ENCODE measurements at places on chromosomes 3 and 15.

- no peak for DNase-seq
Measured at GRCh38 chr3:40997711-40998519, 201.4 kb upstream of the CTNNB1 start.

GRCh38 chr3:194869482-194870169, 183.9 kb downstream of the FAM43A start:
- no peak for DNase-seq

DNA sequence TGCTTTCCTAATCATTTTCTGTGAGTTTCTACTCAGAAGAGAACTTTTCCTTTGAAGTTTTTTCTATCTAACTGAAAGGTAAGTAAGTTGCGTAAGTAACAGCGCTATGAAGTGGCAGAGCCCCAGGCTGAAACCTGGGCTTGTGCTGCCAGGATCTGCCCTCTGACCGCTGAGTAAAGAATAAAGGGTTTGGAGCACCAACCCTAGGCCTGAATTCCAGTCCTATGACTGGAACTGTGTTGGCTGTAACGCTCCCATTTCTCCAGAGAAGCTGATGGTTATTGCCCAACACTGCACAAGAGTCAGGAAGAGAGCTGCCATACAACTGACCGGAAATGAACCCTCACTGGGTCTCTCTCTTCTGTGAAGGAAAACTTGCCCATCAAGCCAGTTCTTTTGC, 87.0 kb downstream of the FOXB1 start:
- peak; percentile 75 for DNase-seq

DNA sequence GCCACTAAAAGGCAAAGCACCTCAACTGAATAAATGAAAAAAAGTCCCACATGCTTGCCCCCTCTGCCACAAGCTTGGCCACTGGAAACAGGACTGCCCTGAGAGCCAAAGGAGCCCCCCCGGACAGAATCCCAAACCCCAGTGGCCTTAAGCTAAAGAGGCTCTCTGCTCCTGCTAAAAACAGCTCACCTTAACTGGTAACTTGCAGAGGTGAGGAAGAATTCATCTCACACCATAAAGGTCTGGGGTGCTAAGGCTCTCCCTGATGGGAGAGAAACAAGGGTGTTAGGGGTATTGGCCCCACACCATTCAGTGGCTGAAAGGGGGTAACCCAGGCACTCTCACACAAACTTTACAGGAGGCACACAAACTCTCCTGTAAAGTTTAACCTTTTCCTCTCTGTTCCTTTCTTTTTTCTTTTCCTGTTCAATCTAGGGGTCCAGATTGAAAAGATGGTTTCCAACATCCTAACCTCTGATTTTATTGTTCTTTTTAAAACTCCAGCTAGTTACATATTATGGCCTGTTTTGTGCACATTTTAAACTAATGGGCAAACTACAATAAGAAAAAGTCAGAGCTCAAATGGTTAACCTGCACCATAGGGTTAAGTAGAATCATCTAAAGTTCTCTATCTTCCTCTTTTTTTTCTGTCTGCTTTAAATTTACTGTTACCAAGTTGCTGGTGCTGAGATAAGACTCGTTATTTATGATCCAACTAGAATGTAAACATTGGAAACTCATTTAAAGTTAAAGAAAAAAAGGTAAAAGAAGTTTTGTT, 19.9 kb downstream of the TRANK1 start:
- DNase-seq, result no peak

DNA sequence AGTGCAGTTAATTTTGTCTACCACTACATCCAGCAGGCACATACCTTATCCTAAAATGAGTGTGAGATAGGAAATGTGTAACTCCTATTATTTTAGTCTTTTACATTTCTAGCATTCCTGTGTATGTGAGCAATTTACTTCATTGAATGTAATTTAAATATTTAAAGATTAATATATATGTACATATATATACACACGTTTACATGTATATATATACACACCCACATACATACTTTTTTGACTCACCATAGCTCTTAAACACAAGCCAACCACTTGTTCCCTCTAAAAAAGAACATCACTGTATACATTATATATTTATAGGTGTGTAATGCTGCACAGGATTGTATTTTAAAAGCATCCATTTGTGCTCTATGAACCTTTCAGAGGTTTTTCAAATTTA, 425.6 kb upstream of the NECTIN3 start:
- no peak for DNase-seq

- DNase-seq, result no peak
Measured at GRCh38 chr3:196611761-196612483, 27.6 kb upstream of the NRROS start.

DNA sequence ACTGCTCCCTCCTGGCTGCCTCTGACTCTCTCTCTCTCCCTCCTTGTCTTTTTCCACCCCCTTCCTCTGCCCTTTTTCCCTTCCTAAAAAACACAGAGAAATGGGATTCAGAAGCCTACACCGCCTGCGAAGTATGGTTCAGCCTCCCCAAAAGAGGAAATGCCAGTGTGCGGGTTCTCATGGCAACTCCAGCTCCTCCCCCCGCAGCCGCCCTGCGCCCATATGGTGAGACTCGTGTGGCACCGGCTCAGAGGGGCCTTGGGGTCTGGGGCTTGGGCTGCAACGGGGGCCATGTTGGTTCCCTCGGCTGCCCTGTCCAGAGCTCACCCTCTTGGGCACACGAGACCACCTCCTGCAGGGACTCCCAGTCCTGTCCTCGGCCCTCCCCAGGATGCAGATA, 23.6 kb upstream of the LINGO1 start:
- DNase-seq, result no peak

DNA sequence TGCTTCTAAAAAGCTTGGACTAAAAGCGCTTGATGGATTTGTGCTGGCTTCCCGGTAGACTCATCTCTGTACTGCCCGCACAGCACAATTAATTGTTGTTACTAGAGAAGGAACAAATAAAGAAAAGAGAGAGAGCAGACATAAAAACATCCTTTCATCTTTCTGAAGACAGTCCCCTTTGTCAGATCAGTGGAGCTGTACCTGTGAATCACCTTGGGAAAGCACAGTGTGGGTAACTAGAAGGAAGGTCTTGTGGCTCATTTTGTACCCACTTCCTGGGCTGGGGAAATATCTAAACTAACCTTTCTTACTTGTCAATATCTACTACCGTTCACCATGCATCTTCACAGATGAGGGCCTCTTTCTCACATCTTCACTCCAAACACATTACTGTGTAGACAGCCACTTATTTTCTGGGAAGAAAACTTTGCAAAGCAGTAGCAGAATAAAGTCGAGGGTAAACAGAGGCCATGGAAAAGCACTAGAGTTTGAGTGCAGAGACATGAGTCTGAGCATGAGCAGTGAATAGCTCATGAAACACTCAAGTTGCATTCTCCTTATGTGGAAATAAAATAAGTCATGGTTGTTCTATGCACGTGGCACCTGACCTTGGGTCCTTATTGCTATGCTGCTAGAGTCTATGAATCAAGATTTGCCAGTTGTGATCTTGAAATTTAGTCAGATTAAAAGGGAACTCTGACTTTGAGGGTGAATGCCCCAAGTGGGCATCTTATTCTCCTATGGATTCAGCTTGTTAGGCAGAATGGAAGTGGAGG, 169.3 kb downstream of the LPP start:
- no peak for DNase-seq

DNA sequence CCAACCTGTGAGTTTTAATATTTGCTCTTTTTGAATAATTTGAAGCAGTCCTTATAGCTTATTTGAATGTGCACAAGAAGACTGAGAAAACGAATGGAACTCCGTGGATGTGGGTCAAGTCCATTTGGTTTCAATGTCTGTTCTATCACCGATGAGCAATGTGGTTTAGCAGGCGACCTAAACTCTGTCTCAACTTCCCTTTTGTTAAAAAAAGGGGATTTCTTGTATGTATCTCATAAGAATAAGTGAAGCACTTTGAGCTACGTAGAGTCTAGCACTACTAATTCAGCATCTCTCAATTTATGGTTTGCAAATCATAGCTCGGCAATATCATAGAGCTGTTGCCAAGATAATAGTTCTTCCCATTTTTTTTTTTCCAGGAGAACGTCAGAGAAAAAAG, 4.6 kb upstream of the SKIL start:
- no peak for DNase-seq

GRCh38 chr3:184479426-184480126, 82.0 kb upstream of the EPHB3 start:
- DNase-seq, result no peak

DNA sequence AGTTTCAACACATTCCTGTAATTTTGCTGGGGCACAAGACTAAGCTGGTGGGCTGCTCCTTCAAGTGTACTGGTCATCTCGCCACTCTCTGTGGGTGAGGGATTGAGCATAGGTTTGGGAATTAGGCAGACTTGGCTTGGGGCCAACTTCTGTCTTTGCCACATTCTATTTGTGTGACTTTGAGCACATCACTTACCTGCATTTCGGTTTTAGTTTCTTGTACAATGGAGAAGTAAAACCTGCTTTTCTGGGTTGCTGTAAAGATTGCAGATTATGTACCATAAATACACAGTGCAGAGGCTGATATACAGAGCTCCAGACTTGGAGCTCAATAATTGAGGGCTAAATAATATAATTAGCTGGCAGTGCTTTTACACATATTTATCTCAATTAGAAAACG, 162.1 kb downstream of the C3orf38 start:
- no peak for DNase-seq

DNA sequence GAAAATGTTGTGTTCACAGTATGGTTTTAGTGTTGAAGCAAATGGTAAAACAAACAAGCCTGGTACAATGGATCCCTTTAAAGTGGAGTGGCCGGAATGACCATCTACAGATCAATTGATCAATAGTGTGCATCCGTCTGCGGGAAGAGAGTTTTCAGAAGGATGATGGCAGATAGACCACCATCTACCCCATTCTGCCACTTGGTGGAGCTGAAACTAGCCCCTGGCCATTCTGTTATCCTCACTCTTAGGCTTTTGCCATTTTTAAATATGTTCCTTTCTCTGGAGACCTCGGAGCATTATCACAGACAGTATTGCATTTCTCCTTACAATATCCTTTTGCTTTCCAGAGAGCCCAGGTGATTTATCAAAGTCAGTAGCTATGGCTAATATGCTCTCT, 258.9 kb upstream of the CFAP20DC start:
- no peak for DNase-seq

- no peak for DNase-seq
Measured at GRCh38 chr3:124478830-124479229, 251.4 kb upstream of the UMPS start.

- no peak for DNase-seq
Measured at GRCh38 chr15:51051776-51052175, 42.9 kb downstream of the TNFAIP8L3 start.

- DNase-seq, result no peak
Measured at GRCh38 chr15:90982135-90982534, 12.2 kb downstream of the PRC1 start.

DNA sequence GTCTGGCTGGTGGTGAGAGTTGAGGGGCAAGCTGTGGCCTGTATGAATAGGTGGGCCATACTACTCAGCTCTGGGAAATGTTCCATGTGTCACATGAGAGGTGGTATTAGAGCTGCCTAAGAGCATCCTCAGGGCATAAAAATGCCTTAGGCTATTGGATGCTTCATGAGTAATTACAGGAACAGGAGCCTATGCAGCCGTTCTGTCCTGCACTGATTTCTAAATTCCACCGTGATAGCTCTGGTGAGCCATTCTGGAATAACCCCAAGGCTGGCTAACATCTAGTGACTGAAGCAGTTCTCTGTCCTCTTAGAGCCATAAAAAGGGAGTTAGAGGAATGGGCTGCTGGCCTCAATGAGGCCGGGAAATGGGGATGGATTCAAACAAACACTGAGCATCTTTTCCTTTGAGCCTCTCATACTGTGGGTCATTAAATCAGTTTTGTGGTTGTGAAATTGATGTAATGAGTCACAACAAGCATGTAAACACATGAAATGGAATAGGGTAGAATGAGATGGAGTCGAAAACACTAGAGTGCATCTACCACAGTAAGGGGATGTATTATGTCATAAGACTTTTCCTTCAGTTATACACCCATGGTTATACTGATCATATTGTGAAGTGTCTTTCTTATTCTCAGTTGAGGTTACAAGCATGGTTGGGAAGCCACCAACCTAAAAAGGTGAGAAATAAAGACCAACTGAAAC, 41.0 kb downstream of the DGKG start:
- DNase-seq, result no peak

- no peak for DNase-seq
Measured at GRCh38 chr15:25243800-25244097, 195.1 kb downstream of the UBE3A start.

DNA sequence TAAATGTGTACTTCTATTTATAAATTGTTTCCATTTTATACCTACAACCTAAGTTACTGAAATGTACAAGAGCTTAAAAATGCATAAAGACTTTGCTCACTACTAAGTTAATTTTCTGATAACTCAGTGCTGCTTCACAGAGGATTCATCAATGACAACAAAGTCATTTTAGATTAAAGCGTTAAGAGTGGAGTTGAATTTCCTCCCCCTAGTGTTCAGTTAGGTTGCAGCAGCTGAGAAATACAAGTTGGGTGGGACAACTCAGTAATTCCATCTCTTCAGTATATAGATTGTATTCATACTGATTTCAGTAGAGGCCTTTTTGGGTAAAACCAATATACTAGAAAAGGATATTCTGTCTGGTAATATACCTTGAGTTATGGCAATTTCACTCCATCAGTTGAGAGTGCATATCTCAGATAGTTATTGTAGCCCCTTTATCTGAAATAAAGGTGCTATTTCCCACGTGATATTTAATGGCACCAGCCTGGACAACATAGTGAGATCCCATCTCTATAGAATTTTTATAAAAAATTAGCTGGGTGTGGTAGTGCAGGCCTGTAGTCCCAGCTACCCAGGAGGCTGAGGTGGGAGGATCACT, 6.9 kb upstream of the RPL35A start:
- DNase-seq, result peak; percentile 36

DNA sequence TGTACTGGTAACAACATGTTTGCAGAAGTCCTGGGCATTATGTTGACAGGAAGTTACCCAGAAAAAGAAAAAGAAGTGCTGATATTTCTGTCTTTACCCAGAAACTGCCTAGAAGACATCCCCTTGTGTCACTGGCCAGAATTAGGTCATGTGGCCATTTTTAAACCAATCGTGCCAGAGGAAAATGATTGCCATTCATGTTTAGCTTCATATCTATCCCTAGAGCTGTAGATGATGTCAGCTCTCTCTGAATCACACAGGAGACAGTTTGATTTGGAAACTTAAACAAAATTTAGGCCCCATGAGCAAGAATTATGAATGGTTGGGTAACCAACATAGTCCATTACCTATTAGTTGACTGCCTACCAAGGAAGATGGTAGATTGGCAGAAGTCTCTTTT, 8.9 kb upstream of the PLOD2 start:
- no peak for DNase-seq

- DNase-seq, result no peak
Measured at GRCh38 chr3:195616681-195617080, 32.9 kb upstream of the APOD start.

GRCh38 chr15:98003996-98004395, 43.5 kb downstream of the ARRDC4 start:
- DNase-seq, result no peak

- DNase-seq, result no peak
Measured at GRCh38 chr3:141653847-141654246, 84.3 kb upstream of the RNF7 start.

DNA sequence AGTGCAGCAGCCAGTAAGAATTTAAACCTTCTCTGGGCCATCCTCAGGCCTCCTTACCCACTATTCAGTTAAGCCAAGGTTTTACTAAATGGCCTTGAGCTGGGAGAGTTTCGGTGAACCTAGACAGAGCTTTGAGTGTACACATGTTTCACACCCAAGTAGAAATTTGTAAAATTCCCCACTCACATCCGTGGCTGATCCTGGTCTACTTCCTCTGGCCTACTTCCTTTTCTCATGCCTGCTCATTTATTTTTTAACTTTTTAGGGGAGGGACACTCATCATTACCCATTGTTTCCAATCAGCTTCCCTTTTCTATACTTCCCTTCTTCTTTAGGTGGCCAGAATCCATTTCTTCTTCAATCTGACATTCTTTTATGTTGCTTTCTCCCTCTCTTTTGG, 7.6 kb downstream of the CX3CR1 start:
- no peak for DNase-seq

Measured in Calu3 (cell line).